ENCODE measurements at places on chromosomes 16 and 17. TPM values are rescaled to one million over a fixed set of nuclear protein-coding genes. Genes with fewer than 3 reads are reported as not detected.
A peak's percentile ranks its signal among the peaks of the same experiment; 100 is the strongest.

- DNase-seq, result peak; percentile 85
- H3K36me3 ChIP-seq, result no peaks in the 10 kb centered on the region
- H3K4me1 ChIP-seq, result peaks cover 33% of the 10 kb centered on the region
- H3K27me3 ChIP-seq, result no peaks in the 10 kb centered on the region
- peak overlapping the region; percentile 43 for H3K4me3 ChIP-seq
These were observed 19.8 kb upstream of the ADCY7 start for GRCh38 chr16:50246299-50247122.

DNA sequence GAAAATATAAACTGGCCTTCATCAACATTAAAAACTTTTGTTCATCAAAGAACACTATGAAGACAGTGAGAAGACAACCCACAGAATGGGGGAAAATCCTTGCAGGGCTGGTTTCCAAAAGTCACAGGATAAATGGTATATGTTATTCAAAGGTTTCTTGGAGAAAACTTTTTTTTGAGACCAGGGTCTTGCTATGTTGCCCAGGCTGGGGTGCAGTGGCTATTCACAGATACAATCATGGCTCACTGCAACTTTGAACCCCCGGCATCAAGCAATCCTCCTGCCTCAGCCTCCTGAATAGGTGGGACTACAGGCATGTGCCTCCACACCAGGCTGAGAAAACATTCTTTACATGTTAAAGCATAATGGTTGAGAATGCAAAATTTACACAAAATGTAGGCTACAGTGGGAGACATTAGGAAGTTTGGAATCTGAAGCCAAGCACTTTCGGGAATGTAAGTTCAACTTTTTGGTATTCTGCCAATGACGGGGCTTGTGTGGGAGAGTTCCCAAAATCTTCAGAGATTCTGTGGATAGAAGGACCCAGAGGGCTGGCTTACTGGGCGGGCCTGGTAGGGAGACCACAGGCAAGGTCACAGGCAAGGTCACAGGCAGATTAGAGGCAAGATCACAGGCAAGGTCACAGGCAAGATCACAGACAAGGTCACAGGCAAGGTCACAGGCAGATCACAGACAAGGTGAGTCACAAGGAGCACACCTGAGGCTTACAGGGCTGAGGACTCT is 24.2 kb upstream of the ATP2A3 start:
- no peak for DNase-seq
- peaks cover 34% of the 10 kb centered on the region for H3K4me1 ChIP-seq
- no peak overlapping the region for H3K27ac ChIP-seq
- no peak overlapping the region for H3K4me3 ChIP-seq
- no peaks in the 10 kb centered on the region for H3K27me3 ChIP-seq
- H3K36me3 ChIP-seq, result no peaks in the 10 kb centered on the region

- no peak overlapping the region for H3K4me3 ChIP-seq
- H3K27ac ChIP-seq, result no peak overlapping the region
- DNase-seq, result no peak
- H3K27me3 ChIP-seq, result peaks cover 27% of the 10 kb centered on the region
These were observed 3.2 kb downstream of the KIFC3 start for GRCh38 chr16:57798953-57799599.

- peaks cover 33% of the 10 kb centered on the region for H3K4me1 ChIP-seq
- peaks cover 14% of the 10 kb centered on the region for H3K27me3 ChIP-seq
- peak overlapping the region; percentile 47 for H3K4me3 ChIP-seq
- H3K27ac ChIP-seq, result peak overlapping the region; percentile 42
- no peaks in the 10 kb centered on the region for H3K36me3 ChIP-seq
These were observed 910 bp upstream of the RAMP2 start for GRCh38 chr17:42759982-42760651.

DNA sequence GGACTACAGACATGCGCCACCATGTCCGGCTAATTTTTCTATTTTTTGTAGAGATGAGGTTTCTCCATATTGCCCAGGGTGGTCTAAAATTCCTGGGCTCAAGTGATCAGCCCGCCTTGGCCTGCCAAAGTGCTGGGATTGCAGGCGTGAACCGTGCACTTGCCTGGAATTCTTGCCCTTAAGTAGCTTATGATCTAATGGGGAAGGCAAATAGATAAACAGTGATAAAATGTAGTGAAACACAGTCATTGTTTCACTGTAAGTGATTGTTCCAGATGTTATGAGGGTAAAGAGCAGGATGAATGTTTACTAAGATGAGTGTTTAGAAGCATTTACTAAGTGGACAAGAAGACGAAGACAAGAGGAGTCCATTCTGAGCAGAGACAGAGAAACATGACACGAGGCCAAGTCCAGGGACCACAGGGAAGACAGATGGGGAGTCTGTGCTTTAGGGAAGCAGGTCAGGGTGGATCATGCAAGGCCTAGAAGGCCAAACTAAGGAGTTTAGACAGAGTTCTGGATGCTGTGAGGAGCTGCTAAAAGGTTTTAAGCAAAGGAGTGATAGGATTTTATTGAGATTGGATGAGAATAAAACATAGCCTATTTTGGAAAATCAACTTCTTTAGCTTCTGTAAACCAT is 36.9 kb downstream of the YPEL2 start:
- H3K4me1 ChIP-seq, result peaks cover 100% of the 10 kb centered on the region
- no peak overlapping the region for H3K4me3 ChIP-seq
- H3K36me3 ChIP-seq, result no peaks in the 10 kb centered on the region
- DNase-seq, result no peak
- H3K27ac ChIP-seq, result no peak overlapping the region

- no peak overlapping the region for H3K27ac ChIP-seq
- no peak for DNase-seq
- H3K4me1 ChIP-seq, result peaks cover 13% of the 10 kb centered on the region
- H3K27me3 ChIP-seq, result no peaks in the 10 kb centered on the region
- H3K4me3 ChIP-seq, result no peak overlapping the region
- H3K36me3 ChIP-seq, result no peaks in the 10 kb centered on the region
These were observed 28.6 kb upstream of the HYDIN start for GRCh38 chr16:71259086-71259485.

DNA sequence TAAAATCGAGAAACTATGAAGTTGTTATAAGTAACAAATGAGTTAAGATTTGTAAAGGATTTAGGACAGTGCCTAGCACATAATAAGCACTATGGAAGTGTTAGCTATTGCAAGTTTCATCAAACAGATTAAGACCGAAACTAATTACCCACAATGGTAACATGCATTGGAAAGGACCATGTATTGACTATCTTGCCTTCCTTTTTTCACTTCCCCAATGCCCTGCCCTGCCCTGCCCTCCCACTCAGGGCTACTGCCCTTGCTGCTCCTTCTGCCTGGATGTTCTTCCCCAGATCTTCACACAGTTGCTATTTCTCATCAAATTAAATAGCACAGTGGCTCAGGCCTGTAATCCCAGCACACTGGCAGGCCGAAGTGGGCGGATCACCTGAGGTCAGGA is 202.1 kb upstream of the PSMD7 start:
- no peaks in the 10 kb centered on the region for H3K36me3 ChIP-seq
- DNase-seq, result no peak
- H3K27ac ChIP-seq, result no peak overlapping the region

DNA sequence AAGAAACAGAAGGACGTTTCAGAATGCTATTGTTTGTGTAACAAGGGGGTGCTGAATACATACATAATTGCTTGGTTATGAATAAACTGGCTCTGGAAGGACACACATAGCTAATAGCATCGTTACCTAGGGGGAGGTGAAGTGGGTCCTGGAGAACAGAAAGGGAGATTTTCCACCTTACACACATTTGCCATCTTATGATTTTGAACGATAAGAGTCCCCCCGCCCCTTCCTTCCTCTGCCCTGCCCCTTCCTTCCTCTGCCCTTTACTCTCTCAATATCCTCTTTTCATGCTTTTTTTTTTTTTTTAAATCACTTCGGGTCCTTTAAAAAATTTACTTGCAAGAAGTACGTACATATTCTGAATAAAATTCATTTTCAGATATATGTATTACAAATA is 902 bp upstream of the DHRS7B start:
- no peaks in the 10 kb centered on the region for H3K27me3 ChIP-seq
- H3K36me3 ChIP-seq, result no peaks in the 10 kb centered on the region
- H3K4me1 ChIP-seq, result peaks cover 27% of the 10 kb centered on the region
- peak overlapping the region; percentile 98 for H3K4me3 ChIP-seq
- DNase-seq, result peak; percentile 78

DNA sequence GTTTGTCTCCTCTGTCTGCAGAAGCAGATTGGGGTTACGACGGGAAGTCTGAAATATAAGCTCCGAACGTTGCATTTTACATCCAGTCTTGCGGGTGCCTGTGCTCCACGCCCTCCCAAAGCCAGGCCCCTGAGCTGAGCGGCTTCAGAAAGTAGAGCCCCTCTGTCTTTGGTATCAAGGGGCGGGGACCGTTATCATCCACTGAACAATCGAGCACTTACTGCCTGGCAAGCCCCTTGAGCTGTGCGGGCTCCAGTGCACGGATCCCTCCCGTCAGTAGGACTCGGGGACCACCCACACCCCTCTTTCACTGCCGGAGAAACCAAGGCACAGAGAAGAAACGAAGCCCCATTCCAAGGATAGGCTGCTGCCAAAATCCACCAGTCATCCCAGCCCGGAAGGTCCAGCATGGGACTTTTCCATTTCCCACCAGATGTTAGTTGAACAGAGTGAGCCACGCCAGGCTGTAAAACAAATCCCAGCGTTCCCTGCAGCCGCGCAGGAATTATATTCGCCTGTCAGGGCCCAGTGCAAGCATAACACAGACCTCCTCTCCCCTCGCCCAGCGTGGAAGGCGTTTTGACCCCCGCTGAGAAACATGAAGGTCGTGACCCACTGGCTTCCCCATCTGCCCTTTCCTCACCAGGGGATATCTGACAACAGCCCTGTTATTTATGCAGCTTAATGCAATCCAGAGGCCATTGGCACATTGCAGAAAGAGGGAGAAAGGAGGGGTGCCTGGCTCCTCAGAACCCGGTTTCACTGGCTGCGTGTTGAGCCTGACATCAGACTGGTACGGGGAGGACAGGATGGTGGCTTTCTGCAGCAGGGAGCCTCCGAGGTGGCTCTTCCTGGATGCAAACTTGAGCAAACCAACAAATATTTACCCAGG is 212.2 kb upstream of the FOXF1 start:
- no peak for DNase-seq
- H3K27me3 ChIP-seq, result peaks cover 4% of the 10 kb centered on the region
- H3K4me3 ChIP-seq, result no peak overlapping the region
- H3K36me3 ChIP-seq, result no peaks in the 10 kb centered on the region
- no peaks in the 10 kb centered on the region for H3K4me1 ChIP-seq

- peaks cover 4% of the 10 kb centered on the region for H3K27me3 ChIP-seq
- H3K27ac ChIP-seq, result no peak overlapping the region
- DNase-seq, result no peak
- H3K4me1 ChIP-seq, result no peaks in the 10 kb centered on the region
- H3K36me3 ChIP-seq, result no peaks in the 10 kb centered on the region
- no peak overlapping the region for H3K4me3 ChIP-seq
These were observed 27.8 kb downstream of the GPR139 start for GRCh38 chr16:20045886-20046285.

DNA sequence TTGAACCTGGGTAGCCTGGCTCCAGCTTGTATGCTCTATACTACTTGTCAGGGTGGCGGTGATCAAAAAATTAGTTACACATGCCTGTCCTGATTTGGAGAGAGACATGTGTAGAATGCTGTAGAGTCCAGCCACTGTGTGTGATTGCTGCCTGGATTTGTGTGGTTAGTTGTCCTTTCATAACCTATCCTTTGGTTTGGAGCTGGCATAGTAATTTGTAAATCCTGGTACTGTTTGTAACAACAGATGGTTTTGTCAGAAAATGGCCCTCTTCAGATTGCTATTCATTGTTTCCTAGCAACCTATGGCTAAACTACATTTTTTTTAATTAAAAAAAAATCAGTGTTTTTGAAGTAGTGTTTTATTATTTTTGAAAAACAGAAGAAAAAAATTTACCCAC is 30.5 kb downstream of the ETV4 start:
- H3K27me3 ChIP-seq, result no peaks in the 10 kb centered on the region
- no peak overlapping the region for H3K4me3 ChIP-seq
- H3K4me1 ChIP-seq, result no peaks in the 10 kb centered on the region
- H3K36me3 ChIP-seq, result peaks cover 100% of the 10 kb centered on the region

GRCh38 chr16:53501216-53501859 is 1.7 kb downstream of the AKTIP start:
- peaks cover 38% of the 10 kb centered on the region for H3K36me3 ChIP-seq
- peaks cover 31% of the 10 kb centered on the region for H3K4me1 ChIP-seq
- DNase-seq, result no peak
- peak overlapping the region; percentile 95 for H3K27ac ChIP-seq
- H3K4me3 ChIP-seq, result peak overlapping the region; percentile 99

DNA sequence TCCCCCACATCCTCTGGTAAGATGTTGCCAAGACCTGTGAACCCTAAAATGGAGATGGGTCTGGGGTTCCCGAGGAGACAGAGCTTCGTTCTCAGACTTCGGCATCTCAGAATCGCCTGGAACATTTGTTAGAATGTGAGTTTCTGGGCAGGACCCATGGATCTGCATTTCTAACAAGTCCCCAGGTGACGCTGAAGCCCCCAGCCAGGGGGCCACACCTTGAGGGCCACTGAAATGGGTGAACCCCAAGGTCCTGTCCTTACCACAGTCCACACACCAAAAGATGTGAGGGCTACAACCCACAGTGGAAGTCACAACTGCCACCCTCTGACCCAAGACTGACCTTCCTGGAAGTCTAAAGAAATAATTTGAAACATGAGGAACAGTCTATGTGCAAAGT is 14.0 kb downstream of the MPP3 start:
- no peaks in the 10 kb centered on the region for H3K27me3 ChIP-seq
- H3K36me3 ChIP-seq, result no peaks in the 10 kb centered on the region
- H3K4me3 ChIP-seq, result no peak overlapping the region
- H3K27ac ChIP-seq, result no peak overlapping the region
- no peak for DNase-seq
- no peaks in the 10 kb centered on the region for H3K4me1 ChIP-seq

DNA sequence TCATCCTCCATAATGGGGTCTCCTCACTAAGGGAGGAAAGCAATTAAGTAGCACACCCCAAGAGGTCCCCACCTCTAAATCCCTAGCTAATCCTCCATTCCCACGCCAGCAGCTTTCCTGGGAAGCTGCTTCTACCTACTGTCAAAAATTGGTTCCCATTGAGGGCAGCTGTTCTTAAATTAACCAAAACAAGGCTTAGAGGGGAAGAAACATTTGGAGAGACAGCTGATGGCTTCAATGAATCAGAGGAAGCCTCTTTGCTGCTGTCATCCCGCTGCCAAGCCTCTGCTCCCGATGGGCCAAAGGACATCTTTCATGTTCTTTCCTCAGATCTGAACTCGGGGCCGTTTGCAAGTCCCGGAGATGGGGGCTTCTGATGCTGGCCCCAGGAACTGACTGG is 26.6 kb downstream of the AIPL1 start:
- no peak overlapping the region for H3K4me3 ChIP-seq
- no peaks in the 10 kb centered on the region for H3K4me1 ChIP-seq
- peaks cover 50% of the 10 kb centered on the region for H3K27me3 ChIP-seq
- no peaks in the 10 kb centered on the region for H3K36me3 ChIP-seq
- H3K27ac ChIP-seq, result no peak overlapping the region
- no peak for DNase-seq

ICAM2 gene
- total RNA-seq, result 412 TPM

HSPB9 gene
- 0.19 TPM for total RNA-seq

TNP2 gene
- not detected for total RNA-seq

TP53TG3F gene
- not detected for total RNA-seq

KRT20 gene
- not detected for total RNA-seq

ACSM5 gene
- total RNA-seq, result 5.6 TPM

SLC16A3 gene
- 119 TPM for total RNA-seq

HIGD1B gene
- not detected for total RNA-seq

Data from spleen (tissue), 13 donors.